HepG2 (cell line): ENCODE measurements at places on chromosomes 13 and 19. TPM values are rescaled to one million over a fixed set of nuclear protein-coding genes. Genes with fewer than 3 reads are reported as not detected.

Gene ZNF547
- polyA plus RNA-seq, result 2.0 and 2.2 TPM in 2 replicates

DNA sequence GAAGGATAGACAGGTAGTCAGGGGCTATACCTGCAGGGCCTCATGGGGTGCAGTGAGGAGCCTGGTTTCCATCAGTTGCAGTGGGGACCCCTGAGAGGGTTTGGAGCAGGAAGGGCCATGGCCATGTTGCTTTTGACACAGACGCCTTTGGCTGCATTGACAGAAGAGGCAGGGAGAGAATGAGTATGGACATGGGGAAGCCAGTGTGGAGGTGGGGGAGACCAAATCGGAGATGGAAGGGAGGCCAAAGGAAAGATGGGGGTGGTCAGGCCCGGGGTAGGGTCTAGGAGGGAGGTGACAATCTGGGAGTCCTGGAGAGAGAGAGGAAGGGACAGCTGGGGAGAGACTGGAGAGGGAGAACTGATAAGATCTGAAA lies 1.3 kb downstream of the HSD11B1L start:
- no peak for DNase-seq

GRCh38 chr19:3420909-3421619 lies 54.7 kb downstream of the NFIC start:
- DNase-seq, result no peak

GRCh38 chr19:50759886-50760285 lies 10.4 kb upstream of the GPR32 start:
- peak; percentile 13 for DNase-seq

- DNase-seq, result no peak
Observed at GRCh38 chr19:22595422-22595821, 38.7 kb upstream of the ZNF492 start.

- peak; percentile 57 for DNase-seq
Observed at GRCh38 chr13:48292650-48293049, 10.9 kb upstream of the RB1 start.

DNA sequence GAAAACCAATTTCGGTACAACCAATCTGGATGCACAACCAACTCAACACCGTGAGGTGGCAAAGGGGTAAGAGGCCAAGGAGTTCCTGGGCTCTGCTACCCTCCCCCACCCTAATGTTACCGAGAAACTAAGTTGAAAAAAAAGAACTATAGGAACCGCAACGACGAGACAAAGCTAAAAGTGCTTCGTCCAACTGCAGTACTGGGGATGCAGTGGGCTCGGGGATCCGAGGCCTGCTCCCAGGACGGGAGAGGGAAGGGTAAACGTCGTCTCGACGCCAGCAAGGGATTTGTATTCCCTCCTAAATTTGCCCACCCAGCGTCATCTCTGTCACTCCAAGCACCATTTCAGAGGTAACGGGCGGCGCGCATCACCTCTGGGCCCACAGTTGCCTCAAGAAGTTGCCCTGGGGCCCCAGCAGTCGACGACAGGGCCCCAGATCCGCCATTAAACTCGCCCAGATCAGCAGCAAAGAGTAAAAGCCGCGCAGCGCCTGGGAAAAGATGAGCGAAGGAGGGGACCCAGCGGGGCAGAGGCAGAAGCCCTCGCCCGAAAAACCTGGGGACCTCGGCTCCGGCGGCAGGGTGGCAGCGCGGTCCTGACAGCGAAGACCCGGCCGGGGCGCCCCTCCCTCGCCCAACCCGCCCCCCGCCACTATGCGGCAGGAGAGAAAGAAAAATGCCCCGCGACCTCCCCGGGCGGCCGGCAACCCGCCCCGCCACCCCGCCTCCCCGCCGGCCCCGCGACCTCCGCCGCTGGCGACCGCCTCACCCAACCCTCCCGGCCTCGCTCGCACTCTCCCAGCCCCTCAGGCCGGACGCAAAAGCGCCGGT lies 752 bp downstream of the ZMYM5 start:
- DNase-seq, result no peak

- DNase-seq, result no peak
Observed at GRCh38 chr13:69648340-69649062, 459.1 kb upstream of the ATXN8OS start.

DNA sequence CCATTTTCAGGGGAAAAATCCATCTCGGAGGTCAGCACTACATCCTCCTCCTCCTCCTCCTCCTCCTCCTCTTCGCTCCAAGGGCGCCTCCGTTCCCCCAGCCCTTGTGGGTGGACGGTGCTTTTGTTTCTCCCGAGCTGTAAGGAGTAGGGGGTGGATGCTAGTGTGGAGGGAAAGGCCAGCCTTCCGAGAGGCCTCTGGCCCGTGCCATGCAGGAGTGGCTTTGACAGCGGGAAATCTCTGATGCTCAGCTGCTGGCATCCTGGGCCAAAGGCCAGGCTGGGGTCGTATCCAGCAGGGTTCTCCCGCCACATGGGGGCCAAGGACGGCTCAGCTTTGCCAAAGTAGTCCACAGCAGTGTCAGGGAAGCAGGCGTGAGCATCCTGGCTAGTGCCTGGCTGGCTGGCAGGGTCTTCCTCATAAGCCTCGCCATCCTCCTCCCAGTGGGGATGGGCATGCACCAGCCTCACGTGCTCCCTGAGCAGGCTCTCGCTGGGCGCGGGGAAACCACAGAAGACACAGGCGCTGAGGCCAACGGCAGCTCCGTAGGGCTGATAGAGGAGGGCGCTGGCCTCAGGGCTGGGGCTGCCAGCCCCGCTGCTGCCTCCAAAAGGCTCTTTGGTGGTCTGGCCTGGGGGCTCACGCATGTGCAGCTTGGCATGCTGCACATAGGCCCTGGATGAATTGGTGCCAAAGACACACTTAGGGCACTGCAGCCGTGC lies 10.5 kb downstream of the WIZ start:
- no peak for DNase-seq

- no peak for DNase-seq
Observed at GRCh38 chr13:45940061-45940460, 88.5 kb upstream of the SIAH3 start.
